Hematopoietic multipotent progenitor cell treated with erythropoietin and hydrocortisone succinate and interleukin-3 and kit ligand, for 17 days (in vitro differentiated cells): ENCODE measurements at places on chromosomes 7 and 10.

DNA sequence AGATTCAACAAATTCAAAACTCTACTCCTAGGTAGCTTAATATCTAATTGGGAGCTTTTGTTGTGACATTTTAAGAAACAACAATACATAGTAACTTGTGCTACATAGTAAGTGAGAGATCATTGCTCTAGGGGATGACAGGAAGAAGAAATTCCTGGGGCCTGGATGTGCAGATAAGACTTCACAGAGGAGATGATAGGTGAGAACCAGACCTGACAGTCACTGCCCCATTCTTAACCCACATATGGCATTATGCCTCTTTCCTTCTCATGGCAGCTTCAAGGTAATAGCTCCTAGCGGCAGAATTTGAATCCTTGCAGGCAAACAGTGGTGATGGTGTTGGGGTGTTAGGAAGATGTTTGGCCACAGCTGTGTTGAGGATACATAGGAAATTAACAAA lies 233.6 kb downstream of the VTI1A start:
- no peak for DNase-seq

DNA sequence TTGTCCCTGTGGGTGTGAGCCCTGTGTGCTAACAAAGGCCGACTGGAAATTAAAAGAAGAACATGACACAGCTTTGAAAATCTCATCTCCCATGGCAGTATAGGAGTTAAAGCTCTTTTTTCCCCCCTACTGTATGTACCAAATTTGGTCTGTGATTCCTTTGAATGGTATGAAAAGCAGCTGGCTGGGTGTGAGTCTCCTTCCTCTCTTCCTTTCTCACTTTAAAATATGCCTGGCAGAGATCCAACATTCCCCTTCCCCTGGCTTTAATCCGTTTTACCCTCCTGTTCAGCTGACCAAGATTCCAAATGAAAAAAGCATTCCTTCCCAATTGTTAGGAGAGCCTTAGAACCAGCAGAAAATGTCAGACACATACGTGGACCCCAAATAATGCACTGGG lies 225.0 kb upstream of the CELF2 start:
- DNase-seq: no peak

GRCh38 chr10:28280652-28281051 lies 22.2 kb downstream of the MPP7 start:
- DNase-seq: no peak

DNA sequence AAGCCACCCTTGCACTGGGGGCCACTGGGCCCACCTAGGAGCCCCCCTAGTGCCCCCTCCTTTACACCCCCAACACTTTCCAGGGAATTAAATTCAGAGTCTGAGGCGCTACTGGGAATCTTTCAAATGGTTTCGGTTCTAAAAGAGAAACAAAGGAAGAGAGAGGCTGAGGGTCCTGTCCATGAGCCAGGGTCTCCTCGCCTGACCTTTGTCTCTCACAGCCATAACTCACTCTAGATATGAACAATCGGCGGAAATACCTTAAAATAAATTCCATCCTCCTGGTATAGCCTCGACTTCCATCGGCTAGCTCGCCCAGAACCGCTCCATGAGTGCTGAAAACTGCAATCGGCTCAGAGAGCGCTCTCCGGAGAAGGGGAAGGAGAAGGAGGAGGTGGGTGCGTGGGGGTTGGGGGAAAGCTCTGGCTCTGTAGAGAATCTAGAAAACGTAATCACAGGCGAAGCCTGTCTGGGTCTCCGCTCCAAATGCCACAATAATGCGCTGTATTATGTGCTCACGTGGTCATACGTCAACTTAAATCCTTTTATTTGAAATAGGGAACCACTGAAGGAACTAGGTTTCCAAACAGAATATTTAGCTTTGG lies 12.6 kb downstream of the HOXA4 start:
- no peak for DNase-seq

- no peak for DNase-seq
These were observed 85.8 kb downstream of the GSAP start for GRCh38 chr7:77330169-77330882.

DNA sequence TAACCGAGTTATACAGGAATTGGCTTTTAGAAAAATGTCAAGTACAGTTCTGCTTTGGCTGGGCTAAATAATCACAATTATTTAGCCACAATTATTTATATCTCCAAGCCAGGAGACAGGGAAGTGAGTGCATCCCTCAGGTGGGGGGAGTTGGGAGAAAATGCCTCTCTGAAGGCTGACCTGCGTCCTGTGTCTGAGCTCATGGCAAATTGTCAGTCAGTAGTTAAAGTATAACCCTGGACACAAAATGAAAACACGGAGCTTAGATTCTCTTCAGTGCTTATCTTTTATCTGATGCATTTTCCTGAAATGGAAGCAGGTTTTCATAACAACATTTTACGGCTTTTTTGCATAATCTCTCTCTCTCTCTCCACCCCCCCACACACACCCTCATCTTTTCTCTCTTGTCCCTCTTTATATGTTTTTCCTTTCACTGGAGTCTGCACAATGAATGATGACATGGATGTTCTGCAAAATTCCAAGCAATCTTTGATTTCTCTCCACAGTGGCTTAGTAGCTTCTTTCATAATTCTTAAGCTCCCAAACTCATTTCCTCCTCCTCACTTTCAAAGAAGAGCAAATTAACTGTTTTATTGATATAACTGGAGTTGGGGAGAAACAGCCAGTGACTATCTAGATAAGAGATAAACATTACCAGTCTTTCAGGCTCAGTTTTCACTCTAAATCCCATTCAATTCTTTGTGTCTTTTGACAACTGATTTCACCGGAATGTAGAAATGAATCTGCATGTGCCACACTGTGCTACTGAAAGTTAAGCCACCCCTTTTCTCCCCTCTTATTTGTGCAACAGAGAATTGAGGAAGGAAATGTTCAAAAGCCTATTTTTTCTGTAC lies 521.4 kb upstream of the GHITM start:
- DNase-seq: no peak

GRCh38 chr7:156236181-156236889 lies 404.2 kb upstream of the RNF32 start:
- no peak for DNase-seq

DNA sequence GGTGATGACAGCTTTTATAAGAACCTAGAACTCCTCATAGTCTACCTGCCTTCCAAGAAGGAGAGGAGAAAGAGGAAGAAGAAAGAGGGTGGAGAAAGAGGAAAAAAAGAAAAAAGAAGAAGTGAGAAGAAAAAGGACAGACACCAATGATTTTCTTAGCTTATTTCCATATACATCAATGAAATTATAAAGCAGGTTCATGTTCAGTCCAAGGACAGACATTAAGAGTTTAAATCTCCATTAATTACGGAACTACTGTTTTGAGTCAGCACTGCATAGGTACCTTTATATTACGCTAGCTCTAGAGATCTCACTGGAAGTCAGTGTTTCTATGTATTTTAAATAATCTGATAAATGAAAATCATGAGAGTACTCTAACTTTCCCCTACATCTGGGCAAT lies 309.0 kb upstream of the HGF start:
- no peak for DNase-seq

DNA sequence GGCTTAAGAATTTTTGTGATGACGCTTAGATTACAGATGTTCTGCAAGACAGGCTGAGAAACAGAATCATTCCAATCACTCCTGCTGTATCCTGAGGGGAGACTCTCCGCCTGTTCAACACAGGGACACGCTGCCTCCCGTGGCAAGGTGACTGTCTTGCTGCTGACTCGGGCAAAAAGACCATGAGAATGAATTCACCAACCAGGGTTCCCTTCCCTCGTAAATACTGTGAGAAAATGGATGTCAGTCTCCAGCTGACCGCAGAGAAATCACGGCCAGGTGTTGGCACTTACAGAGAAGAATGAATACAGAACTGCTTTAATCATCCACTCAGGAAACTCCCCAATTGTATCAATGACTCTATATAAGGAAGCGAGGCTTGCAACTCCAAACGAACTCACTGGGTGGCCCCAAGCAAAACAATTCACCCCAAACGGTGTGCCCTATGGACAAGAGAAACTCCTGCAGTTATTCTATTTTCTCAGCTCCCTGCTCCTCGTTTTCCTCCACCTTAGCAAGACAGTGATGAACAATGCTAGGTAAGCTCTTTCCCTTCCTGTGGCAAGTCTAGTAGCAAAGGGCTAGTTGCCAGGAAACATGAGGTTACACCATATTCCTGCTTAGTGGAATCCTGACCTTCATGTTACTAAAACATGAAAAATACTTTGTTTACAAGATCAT lies 22.8 kb downstream of the GNA12 start:
- no peak for DNase-seq

GRCh38 chr10:8242295-8242872 lies 187.9 kb downstream of the GATA3 start:
- no peak for DNase-seq
